ENCODE measurements at places on chromosomes 1 and 21.

DNA sequence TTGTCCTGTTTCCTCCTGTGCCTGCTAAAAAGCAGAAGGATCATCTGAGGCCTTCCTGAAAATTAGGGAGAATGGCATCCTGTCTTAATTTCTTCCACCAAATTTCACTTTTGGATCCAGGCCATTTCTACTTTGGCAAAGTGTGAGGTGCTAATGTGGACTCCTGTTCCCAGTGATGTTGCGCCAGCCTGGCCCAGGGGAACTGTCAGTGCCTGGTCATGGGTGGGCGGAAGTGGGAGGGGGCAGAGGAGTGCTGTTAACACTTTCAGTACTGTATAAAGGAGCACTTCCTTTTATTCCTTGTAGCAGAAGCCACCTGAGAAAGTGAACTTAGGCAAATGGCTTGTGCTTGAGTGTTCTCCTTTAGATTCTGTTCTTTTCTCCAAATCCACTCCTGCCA lies 19.9 kb downstream of the ELAPOR1 start:
- no peak for DNase-seq

DNA sequence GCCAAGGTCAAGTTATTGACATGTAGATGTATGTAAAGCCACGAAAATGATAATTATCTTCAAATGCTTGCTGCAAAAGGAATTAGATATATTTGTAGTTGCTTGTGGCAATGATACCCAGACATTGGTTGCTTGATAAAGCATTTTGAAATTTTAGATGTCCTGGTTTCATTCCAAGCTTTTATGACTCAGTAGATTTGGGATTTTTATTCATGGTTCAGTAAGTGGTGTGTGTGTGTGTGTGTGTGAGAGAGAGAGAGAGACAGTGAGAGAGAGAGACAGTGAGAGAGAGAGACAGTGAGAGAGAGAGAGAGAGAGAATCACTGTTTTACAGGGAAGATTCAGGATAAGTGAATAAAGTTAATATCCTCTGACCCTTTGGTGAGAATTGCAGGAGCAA lies 498.2 kb upstream of the C1orf87 start:
- no peak for DNase-seq

DNA sequence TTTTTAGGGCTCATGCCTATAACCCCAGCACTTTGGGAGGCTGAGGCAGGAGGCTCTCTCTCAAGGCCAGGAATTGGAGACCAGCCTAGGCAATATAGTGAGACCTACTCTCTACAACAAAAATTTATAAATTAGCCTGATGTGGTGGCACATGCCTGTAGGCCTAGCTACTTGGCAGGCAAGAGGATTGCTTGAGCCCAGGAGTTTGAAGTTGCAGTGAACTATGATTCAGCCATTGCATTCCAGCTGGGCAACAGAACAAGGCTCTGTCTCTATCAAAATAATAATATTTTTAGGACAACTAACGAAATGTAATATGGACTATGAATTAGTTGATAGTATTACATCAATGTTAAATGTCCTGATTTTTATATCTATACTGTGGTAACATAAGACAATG lies 68.8 kb upstream of the ARID1A start:
- no peak for DNase-seq

DNA sequence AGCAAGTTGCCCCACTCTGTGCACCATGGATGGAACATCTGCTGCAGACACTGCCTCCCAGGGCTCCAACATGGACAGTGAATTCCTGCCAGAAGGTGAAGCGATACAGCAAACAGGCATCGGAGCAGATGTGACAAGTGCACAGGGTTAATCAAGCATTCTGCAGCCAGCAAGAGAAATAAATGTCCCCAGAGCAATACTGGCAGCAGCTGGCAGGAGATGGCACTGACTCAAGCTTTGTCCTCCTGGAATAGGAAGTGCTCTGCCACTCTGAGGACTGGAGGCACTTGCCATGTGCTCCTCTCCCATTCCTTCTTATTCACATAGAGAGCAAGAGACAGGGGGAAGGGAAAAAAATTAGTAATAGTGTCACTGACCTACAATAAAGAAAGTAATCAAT lies 402.7 kb upstream of the DAB1 start:
- DNase-seq = peak; percentile 43

DNA sequence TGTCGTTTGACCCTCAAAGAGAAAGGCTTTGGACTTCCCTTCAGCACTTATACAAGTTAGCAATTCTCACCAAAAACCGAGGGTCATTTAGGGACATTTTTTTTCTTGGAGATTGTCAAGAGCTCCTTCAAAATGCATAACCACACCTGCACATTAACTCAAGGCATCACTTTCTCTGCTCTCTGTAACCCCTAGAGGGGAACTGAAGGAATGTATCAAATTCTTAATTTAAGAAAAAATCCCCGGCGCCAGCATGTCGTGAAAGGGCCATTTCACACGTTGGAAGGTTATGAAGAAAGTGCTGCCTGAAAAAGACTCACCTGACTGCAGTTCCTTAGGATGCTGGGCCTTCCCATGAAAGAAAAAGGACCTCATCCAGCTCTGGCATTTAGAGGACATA lies 131.6 kb upstream of the ZC3H12A start:
- no peak for DNase-seq

DNA sequence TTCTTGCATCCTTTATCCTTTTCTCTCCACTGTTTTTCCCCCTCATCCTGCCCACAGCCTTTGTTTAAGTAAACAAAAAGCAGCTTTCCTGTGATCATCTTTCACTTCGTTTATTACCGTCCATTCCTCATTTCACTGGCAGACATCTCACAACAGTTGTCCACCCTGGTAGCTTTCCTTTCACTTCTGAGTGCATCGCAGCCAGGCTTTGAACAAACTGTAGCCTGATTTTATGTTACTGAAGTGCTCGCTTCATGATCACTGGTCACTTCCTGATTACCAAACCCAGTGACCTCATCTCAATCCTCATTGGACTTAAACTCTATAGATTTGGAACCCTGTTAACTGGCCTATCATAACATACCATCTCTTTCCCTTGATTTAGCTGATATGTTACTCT lies 67.7 kb downstream of the SDCCAG8 start:
- DNase-seq = no peak

DNA sequence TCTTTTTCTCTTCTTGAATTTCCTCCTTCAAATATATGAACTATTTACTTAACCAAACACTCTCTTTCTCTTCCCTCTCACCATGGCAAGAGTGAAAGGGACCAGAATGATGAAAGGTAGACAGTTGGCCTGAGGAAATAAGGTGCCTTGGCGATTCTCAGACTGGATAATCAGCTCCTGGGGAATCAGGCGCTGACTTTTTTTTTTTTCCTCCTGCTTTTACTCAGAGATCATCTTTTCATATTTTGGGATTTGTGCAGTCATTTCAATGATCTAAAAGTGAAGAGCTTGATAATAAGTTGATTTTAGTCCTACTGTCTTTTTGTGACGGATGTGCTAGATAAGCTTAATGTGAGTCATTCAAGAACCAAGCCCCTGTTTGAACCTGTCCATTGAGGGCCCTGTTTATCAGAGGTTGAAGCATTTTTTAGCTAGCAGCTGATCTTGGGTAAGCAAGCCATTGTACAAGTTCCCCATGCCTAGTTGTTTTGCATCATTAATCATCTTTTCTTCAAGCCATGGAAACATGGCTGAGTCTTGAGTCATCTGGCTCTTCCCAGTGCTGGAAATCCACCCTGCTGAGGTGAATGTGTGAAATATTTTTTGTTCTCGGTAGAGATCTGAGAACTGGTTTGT lies 40.8 kb downstream of the ITSN1 start:
- DNase-seq = no peak

GRCh38 chr1:165328136-165328535 lies 28.4 kb downstream of the LMX1A start:
- DNase-seq = no peak
